Right hindlimb (tissue), 1 donor: ENCODE measurements at places on chromosomes 1 and 21.

- no peak for DNase-seq
These were observed 65.7 kb upstream of the BACE2 start for GRCh38 chr21:41102281-41102680.

GRCh38 chr1:48228156-48228555 is 5.6 kb downstream of the SLC5A9 start:
- DNase-seq, result no peak

DNA sequence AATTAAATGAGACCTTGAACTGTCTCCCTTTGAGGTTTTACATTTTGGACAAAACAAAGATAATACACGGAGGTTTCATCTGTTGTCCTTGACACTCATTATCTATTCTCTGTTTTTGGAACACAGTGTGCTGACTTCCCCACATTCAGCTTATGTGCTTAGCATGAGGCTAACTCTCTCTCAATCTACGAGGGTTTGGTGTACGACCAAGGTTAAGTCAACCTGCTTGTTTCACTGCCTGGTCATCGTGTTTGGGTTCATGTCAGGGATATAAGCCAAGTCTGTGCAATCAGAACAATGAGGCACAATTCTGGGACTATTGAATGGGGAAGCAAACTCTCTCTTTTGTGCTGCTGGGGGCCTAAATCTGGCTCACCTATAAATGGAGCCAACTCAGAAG is 328.5 kb upstream of the USP25 start:
- DNase-seq, result no peak

- DNase-seq, result no peak
These were observed 75.7 kb downstream of the CRB1 start for GRCh38 chr1:197343663-197344273.

- no peak for DNase-seq
These were observed 54.8 kb upstream of the MUTYH start for GRCh38 chr1:45395051-45395450.
